PC-9 (cell line): ENCODE measurements at places on chromosomes 4 and X.

DNA sequence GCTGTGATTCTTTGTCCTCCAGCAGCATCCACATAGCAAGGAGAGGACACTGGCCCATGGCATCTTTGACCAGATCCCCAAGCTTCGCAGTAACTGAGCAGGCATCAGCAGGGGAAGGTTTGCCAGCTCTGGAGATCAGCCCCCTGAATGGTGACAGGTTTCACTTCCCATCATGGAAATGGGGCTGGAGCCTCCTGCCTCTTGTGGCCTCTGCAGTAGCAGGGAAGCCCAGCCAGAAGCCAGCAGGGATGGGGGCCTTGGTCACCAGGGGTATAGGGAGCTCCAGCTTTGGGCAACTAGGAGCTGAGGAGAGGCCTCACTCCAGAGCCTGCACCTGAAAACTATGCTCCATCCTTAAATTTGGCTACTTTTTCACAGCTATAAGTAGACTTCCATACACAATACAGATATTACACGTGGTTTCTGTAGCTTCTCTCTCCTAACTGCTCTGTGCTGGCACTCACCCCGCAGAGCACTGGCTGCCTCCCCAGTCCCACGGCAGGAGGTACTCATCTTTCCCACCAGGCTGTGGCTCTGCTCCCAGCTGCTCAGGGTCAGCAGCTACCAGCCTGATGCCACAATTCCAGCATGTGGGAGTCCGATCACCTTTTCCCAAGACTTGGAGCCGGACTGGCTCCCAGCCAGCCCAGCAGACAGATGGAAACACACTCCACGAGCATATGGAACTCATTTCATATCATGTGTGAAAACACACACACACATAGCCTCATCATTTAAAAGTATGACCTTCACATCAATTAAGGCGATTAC, 2.8 kb downstream of the TMEM271 start:
- DNase-seq, result no peak

GRCh38 chr4:26161030-26161824, 159.6 kb upstream of the RBPJ start:
- DNase-seq, result no peak

- DNase-seq, result no peak
Observed at GRCh38 chr4:87087015-87087414, 133.4 kb downstream of the KLHL8 start.

DNA sequence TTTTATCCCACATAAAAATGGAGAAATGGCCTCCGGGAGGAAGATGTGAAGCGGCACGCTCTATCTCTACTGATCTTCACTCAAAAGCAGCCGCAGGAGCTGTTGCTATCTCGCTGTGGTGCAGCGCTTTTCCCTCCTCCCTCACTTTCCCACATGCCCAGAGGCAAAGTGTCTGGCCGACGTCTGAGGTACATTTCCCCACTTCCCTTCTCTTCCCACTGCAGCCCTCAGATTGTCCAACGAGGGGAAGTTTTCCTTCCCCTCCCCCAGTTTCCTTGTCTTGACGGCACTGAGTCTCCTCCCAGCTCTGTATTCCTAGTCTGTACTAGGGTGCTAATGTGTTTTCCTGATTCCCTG, 660 bp upstream of the COL25A1 start:
- DNase-seq, result no peak
